ENCODE measurements at places on chromosomes 5 and 9.

DNA sequence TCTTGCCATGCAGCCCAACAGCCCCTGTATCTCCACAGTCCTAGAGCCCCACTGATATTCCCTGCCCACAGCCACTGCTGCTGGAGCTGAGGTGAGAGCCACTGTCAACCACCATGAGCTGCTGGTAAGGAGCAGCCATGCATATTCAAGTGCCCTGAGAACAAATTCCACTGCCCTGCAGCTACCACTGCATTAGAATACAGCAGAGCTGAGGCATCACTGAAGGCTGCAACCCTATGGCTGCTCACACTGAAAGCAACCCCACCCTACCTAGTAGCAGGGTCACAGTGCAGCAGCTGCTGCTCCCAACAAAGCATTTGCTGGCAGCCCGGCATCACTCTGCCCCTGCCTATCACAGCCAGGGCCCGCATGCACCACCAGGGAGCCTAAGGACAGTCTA is 68.6 kb downstream of the SKIC3 start:
- no peak for DNase-seq

GRCh38 chr9:132114102-132114707 is 34.5 kb upstream of the MED27 start:
- peak; percentile 25 for DNase-seq

GRCh38 chr9:128765499-128765898 is 6.2 kb downstream of the ZER1 start:
- DNase-seq: no peak

- no peak for DNase-seq
These were observed 15.5 kb downstream of the IGIP start for GRCh38 chr5:140141241-140141640.

DNA sequence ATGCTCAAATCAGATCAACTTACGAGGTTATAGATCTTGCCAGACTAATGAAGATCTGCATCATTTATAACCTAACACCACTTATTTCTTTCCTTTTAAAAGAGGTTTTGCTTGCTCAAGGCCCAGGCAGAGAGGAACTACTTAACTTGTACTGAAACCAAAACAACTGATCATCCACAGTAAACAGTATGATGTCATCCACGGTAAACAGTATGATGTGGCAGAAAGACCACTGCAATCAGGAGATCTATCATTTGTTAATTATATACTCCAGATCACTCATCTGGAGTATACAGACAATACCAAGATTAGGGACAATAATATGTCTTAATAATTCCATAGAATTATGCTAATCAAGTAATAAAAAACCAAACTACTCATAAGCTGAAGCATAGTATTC is 116.8 kb downstream of the ADAMTS6 start:
- no peak for DNase-seq

- no peak for DNase-seq
These were observed 381.0 kb upstream of the IRX4 start for GRCh38 chr5:2263763-2264162.

- no peak for DNase-seq
These were observed 13.9 kb upstream of the SGCD start for GRCh38 chr5:156312897-156313694.

- no peak for DNase-seq
These were observed 158.9 kb downstream of the PCSK5 start for GRCh38 chr9:76049341-76049740.

DNA sequence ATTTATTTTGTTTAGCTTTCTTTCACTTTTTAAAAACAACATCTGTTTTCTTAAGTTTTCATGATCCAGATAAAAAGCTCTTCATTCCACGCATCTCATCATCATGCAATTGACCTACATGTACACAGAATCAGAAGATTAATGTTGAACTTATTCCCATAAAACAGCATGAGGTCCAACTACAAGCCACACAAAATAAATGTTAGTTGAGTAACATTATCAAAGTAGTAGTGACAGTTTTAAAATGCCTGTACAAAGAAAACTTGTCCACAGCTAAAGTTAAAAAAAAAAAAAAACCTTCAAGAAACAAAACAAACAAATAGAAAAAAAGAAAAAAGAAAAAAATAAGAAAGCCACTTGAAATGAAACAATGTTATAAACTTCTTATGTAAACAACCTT is 846.3 kb downstream of the TLE1 start:
- DNase-seq: no peak

DNA sequence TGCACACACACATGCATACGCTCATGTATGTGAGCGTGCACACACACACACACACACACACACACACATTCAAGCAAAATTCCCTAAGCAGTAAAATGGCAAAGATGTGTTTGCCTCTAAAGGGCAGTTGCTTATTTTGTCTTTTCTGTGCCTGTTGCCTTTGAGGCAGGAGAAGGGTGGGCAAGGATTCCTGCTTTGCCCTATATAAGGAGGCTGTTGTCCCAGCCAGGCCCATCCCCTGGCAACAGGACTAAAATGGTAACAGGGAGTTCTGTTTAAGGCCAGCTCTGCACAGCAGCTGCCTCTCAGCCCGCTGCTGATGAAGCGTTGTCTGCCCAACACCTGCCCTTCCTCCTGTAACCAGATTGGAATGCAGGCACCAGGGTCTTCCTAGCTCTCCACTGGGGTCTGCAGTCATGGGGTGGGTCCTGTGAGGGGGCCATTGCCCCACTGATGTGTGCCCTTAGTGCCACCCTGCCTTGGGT is 64.4 kb downstream of the PPARGC1B start:
- no peak for DNase-seq

GRCh38 chr9:24413651-24414050 is 132.0 kb downstream of the IZUMO3 start:
- DNase-seq: no peak

GRCh38 chr5:50929174-50929573 is 262.7 kb downstream of the PARP8 start:
- no peak for DNase-seq

GRCh38 chr5:133957591-133957990 is 10.8 kb downstream of the C5orf15 start:
- no peak for DNase-seq

DNA sequence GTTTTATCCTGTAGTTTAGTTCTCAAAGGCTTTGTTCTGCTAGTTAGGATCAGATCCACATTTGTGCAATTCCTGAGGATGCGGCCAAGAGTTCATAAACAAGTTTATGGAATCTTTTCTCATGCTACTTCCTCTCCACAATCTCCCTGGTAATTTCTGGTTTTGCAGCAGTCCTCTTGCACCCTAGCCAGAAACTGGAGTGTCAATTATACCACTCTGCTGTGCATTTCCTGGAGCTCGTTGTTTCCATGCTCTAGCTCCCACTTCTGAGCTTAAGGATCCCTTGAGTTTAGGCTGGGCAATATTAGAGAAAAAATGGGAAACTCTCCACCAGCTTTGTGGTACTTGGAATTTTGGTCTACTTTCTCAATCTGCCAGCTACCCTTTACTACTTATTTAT is 474.7 kb downstream of the DIRAS2 start:
- no peak for DNase-seq

GRCh38 chr9:130756455-130757152 is 63.0 kb downstream of the EXOSC2 start:
- DNase-seq: no peak

- DNase-seq: no peak
These were observed 264.6 kb upstream of the TAS2R1 start for GRCh38 chr5:9894571-9895301.

- DNase-seq: no peak
These were observed 69.5 kb upstream of the CKMT2 start for GRCh38 chr5:81163651-81164050.

DNA sequence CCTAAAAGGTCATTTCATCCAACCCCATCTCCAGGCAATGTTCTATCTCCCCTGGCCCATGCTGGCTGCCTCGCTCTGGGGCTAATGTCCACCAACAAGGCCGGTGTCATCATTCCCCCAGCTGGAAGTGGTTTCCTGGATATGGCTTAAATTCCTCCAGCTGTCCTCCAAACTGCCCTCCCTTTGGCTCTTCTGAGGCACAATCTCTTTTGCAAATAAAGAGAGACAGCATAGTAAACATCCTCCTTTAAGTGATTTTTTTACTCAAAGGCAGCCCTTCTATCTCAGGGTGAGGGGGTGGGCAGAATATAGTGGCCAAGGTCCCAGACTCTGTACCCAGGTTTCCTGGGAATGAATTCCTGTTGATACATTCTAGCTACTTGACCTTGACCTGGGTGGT is 117.4 kb upstream of the PANK3 start:
- no peak for DNase-seq

DNA sequence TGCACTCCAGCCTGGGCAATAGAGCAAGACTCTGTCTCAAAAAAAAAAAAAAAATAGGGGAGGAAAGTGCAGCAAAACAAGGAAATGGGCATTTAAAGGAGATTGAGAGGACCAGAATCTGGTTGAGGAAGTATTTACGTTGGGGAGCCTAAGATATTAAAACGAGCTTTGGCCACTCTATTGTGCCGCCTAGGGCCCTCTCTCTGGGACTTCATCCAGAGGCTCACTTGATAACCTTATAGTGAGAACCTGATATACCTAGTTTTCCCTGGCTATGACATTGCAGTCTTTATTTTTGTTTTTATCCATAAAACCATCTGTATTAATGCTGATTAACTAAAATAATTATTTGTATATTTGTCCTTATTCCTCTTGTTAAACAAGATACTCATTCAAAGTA is 213.6 kb downstream of the SAXO1 start:
- DNase-seq: no peak

Data from activated CD4-positive, alpha-beta T cell treated with anti-CD3 and anti-CD28 coated beads, Interleukin-2, amount 50 U/mL, for 1 hour (primary cell).